ENCODE measurements at places on chromosomes 5 and 9.

DNA sequence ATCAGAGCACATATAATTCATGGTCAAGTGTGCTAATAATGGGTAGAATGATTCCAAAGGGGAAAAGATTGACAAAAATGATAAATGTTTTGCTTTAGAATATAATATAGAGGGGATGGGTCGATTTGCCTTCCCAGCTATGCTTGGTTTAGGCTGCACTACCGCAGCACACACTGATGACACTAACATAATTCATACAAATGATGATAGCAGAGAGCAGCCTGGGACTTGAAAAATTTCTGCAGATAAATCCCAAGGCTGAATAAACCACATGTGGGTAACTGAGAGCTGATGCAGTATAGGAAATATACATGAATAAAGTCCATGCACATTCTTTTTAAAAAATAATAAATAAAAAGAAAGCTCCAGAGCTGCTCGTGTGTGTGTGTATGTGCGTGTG lies 54.5 kb downstream of the EFNA5 start:
- no peak for DNase-seq

GRCh38 chr5:151007430-151008209 lies 12.8 kb upstream of the GPX3 start:
- no peak for DNase-seq

GRCh38 chr5:7422316-7423106 lies 26.6 kb downstream of the ADCY2 start:
- no peak for DNase-seq

- no peak for DNase-seq
Observed at GRCh38 chr5:138538943-138539627, 4.0 kb downstream of the ETF1 start.

GRCh38 chr5:106303911-106304310 lies 1366.8 kb downstream of the EFNA5 start:
- no peak for DNase-seq
